ENCODE measurements at places on chromosomes 3 and 15. TPM values are rescaled to one million over a fixed set of nuclear protein-coding genes. Genes with fewer than 3 reads are reported as not detected.

The TPRG1 gene
- total RNA-seq = not detected

The ERC2 gene
- total RNA-seq = not detected

The LRRC31 gene
- not detected for total RNA-seq

The ZIC4 gene
- not detected for total RNA-seq

The PRR20G gene
- not detected for total RNA-seq

The NR2E3 gene
- not detected for total RNA-seq

DNA sequence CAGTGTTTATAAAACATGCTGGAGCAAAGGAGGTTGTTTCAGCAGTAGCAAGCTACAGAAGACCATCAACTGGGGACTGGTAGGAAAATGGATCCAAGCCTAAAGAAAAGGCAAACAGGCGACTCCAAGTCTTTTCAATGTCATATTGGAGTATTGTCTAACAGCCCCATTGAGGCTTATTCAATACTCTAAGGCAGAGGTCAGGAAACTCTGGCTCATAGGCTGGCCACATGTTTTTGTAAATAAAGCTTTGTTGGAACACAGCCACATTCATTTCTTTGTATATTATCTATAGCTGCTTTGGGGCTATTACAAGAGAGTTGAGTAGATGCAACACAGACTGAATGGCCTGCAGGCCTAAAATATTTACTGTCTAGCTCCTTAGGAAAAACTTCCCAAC lies 77.5 kb downstream of the RPL22L1 start:
- no peak overlapping the region for H3K4me3 ChIP-seq
- H3K27ac ChIP-seq = no peak overlapping the region
- no peaks in the 10 kb centered on the region for H3K4me1 ChIP-seq
- DNase-seq = no peak

- no peaks in the 10 kb centered on the region for H3K36me3 ChIP-seq
- H3K27ac ChIP-seq = no peak overlapping the region
- H3K4me3 ChIP-seq = no peak overlapping the region
- no peak for DNase-seq
- no peaks in the 10 kb centered on the region for H3K4me1 ChIP-seq
Measured at GRCh38 chr15:37117030-37117429, 16.7 kb upstream of the MEIS2 start.

DNA sequence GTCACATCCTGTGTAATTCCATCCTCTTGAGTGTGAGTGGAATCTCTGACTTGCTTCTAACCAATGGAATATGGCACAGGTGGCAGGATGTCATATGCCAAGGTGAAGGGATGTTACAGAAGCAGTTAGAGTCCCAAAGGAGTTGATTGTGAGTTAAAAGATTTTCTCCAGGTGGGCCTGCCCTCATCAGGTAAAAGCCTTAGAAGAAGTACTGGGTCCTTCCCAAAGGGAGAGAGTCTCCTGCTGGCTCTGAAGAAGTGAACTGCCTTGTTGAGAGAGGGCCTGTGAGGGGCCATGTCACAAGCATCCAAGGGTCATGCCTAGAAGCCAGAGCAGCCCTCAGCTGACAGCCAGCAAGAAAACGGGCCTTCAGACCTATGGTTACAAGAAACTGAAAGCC lies 13.1 kb downstream of the CMTM7 start:
- H3K36me3 ChIP-seq = peaks cover 32% of the 10 kb centered on the region
- H3K27ac ChIP-seq = no peak overlapping the region
- DNase-seq = no peak
- no peaks in the 10 kb centered on the region for H3K27me3 ChIP-seq
- H3K4me3 ChIP-seq = no peak overlapping the region
